ENCODE measurements at places on chromosomes 2 and 18.
A peak's percentile ranks its signal among the peaks of the same experiment; 100 is the strongest.

- no peak for DNase-seq
Measured at GRCh38 chr18:31857526-31858106, 85.3 kb downstream of the TRAPPC8 start.

DNA sequence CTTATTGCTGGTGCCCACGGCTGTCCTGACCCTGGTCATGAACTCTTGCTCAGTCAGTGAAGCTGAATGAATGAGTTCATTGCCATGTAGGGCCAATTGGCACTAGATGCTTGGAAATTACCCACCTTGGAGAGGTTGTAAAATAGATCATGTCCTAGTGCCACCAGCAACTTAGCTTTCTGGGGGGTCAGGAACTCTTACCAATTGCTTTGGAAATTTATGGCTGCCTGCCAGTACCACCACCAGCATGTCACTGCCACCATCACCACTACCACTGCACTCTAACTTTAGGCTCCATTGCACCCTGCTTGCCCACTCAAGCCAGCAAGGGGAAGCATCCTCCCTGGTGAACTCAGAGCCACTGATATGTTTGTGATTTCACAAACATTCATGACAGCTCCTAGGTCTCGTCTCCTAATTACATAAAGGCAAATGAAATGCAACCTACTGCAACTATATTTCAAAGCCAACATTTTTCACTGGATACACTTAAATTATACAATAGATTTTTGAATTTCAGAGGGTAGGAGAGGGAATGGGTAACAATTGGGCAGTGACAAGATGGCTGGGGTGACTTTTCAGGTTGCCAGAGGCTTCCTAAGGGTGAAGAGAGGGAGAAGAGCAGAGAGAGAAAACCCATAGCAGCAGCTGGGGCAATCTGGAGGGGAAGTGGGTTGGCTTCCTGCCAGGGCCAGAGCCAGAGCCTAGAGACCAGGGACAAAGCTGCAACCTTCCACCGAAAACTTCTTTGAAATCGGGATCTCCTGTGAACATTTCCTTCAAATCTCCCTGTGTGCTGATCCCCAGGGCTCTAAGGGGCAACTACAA is 3.5 kb upstream of the EMILIN1 start:
- DNase-seq = peak; percentile 76

GRCh38 chr2:62184512-62185230 is 11.2 kb upstream of the B3GNT2 start:
- DNase-seq = no peak

DNA sequence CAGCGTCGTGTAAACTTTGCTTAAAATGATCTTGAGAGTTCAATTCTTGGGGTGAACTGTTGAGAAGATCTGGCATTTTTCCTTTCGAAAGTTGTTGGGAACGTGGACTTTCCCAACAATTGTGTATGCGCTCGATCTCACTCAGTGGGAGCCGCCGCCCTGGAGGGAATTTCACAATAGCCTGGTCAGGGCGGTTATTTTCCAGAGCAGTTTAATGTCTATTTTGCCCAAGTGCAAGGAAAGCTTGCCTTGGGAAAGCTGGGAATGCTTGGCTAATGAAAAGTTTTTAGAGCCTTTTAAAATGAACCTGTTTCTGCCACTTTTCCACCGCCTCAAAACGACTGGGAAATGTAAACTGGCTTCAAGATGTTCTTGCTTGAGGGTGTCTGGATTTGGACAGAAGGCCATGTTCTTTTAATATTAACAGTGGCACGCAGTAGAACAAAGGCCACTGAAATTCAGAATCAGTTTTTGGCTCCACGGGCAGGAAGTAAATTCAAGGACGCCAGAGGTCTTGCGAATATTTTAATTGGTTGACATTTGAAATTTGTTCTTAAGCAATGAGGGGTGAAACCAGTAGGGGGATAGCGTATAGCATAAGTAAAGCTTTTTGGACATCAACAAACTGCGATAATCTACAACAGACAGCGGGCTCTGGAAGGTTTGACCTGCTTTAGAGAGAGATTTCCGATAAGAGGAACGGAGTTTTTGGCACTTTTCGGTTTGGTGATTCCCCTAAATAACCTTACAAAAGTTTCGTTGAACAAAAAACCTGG is 1.2 kb downstream of the CFLAR start:
- DNase-seq = peak; percentile 93

- DNase-seq = no peak
Measured at GRCh38 chr2:30722936-30723725, 84.1 kb downstream of the CAPN13 start.

- DNase-seq = peak; percentile 96
Measured at GRCh38 chr2:109318150-109318948, 189.3 kb downstream of the SH3RF3 start.

DNA sequence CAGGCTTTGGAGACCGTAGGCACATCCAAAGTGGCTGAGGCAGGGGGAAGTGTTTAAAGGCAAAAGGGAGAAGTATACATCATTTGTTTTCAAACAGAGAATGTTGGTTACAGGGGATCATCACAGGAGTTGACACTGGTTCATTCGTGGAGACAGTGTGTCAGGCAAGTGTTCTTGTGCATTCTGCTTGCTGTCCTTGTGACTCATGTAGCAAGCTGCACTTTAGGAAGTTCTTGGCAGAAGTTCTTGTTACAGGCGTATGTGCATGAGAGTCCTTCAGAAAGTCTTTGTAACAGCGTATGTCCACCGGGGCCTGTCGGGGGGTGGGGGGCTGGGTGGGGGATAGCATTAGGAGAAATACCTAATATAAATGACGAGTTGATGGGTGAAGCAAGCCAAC is 36.5 kb upstream of the B4GALT6 start:
- DNase-seq = peak; percentile 35

DNA sequence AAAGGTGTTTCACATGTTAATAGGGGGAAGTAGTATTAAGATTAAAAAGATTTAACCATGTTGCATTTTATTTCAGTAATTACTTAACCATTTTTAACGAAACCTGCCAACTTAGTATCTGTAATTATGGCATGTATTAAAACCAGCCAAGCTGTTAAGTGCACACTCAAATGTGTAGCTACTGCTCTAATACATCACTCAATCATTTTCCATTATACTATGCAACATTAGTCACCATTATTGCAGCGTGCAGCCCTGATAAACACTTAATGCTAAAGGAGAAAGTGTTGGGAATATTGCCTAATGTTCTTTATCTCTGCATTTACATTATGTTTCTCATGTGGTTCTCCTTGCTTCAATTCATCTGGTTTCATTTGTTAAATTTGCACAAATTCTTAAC is 745.9 kb upstream of the FAM98A start:
- no peak for DNase-seq

DNA sequence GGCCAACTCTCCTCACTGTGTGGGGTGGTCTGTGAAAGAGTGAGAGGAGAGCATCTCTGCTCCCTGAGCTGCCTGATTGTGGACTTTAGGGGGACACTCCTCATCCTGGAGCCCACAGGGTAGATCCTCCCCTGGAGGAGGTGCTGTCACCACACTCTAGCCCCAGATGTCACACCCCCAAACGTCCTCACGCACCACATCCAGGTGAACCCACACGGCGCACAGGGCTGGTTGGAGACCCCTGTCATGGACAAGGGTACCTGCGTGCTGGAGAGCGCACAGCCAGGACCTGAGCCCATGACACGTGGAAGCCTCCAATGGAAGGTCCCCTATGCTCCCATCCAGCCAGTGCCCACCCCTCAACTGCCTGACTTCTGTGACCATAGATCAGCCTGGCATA is 10.5 kb downstream of the AGXT start:
- no peak for DNase-seq

GRCh38 chr2:189175869-189176433 is 3.6 kb downstream of the COL5A2 start:
- peak; percentile 29 for DNase-seq

- DNase-seq = no peak
Measured at GRCh38 chr2:43345391-43345813, 119.0 kb upstream of the ZFP36L2 start.

- DNase-seq = no peak
Measured at GRCh38 chr2:2926858-2927175, 450.8 kb downstream of the EIPR1 start.

DNA sequence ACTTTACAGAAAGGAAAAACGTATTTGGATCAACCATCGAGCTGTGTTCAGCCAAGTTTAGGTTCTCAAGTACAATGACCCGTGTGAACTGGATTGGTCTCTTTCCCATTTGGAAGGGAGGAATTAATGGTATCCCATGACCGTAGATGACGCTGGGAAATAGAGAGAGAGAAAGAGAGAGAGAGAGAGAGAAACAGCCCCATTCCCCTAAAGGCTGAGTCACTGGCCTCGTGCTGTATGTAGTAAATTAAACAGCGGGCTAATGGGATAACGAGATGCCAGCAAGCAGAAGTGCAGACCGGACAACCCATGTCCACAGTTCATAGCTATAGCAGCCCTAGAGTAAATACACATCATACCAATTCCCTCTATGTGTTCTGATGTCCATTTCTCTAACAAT is 99.6 kb downstream of the BCL11A start:
- DNase-seq = no peak

DNA sequence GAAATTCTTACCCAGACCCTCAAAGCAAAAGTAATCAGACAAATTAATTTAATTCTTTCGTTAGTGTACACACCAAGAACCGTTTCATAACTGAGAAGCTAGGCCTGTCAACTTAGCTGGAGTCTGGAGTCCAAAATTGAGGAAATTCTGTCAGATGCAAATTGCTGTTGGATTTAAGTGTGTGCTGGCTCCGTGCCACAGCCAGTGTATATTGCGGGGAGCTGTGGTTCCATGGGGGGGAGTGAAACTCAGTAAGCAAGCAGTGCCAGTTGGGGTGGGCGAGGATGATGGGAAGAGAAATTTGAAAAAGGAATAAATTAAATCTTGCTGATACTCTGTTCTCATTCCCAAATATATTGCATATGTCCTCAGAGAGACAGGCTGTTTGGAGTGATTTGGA is 4.0 kb downstream of the ARPC2 start:
- no peak for DNase-seq

DNA sequence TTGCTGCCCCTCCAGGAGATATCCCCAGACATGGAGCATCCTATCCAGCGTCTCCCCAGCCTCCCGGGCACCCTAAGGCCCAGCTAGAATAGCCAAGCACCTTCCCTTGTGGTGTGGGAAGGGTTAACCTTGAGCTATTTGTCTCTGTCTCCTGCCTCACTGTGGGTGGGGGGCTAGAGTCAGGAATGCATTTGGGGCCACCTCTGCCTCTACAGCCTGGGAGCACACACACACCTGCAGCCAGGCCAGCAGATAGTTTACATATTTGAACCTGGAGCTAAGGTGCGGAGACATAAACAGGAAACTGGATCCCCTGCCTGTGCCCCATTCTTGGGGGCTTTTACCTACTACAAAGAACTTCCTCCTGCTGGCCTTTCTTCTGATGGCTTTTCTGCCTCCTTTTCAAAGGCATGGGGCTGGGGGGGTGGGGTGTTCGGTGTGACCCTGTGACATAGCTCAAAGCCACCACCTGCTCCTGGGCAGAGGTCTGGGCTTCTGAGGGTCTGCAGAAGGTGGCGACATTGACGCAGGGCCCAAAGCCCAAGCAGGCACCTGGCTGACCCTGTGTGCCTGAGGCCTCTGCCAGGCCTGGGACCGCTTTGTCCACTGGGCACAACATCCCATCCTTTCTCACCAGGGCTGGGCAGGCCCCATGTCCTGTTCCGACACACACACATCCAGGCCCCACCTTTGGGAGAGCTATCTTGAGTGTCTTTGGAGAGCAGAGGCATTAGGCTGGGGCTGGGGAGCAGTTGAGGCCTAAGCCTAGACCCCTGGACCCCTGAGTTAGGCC is 34.2 kb downstream of the EMX1 start:
- no peak for DNase-seq

GRCh38 chr2:18372641-18373040 is 187.8 kb downstream of the RDH14 start:
- DNase-seq = no peak

- DNase-seq = no peak
Measured at GRCh38 chr18:50099725-50100407, 95.1 kb downstream of the MYO5B start.

GRCh38 chr2:32719430-32719829 is 91.6 kb downstream of the TTC27 start:
- no peak for DNase-seq

- DNase-seq = no peak
Measured at GRCh38 chr2:200614249-200614648, 28.4 kb downstream of the AOX1 start.

- DNase-seq = no peak
Measured at GRCh38 chr18:56662063-56662408, 10.9 kb downstream of the WDR7 start.

GRCh38 chr2:171281110-171281509 is 120.4 kb upstream of the TLK1 start:
- no peak for DNase-seq

- no peak for DNase-seq
Measured at GRCh38 chr2:203711399-203711798, 5.0 kb downstream of the CD28 start.

Measured in fibroblast of pulmonary artery (primary cell).